ENCODE measurements at places on chromosomes 2 and 18. TPM values are rescaled to one million over a fixed set of nuclear protein-coding genes. Genes with fewer than 3 reads are reported as not detected.

DNA sequence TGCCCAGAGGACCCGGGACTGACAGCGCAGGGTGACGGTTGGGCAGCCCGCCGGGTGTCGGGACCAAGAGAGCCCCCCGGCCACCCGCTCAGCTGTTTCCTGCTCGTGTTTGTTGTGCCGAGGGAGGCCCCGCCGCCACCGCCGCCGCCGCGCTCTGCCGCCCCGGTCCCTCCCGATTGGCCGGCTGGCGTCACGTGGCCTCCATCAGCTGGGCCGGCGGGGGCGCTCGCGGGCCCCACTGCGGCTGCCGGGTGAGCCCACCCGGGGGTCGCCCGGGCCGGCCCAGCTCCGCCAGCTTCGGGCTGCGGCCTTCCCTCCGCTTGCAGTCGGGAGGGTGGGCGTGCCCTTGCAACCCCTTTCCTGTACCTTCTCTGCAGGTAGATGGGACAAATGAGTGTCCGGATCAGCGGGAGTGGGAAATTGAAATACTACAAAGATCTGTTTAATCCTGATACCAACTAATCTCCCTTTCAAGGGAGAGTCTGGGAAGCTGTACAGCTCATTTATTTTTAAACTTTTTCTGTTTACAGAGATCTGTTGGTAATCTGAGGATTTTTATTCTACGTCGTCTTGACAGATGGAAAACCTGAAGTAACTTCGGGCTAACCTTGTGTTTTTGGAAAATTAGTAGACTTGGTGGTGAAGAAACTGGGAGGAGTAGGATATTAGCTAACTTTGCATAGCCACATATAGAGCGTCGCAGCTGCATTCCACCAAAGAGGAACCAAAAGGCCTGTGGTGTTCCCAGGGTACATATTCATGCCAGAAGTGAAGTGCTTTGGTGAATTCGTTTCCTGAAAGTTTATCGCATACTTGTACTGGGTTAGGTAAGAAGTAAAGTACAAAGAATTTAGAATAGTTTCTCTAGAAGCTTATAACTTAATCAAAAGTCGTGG, 1.2 kb downstream of the YPEL5 start:
- H3K4me1 ChIP-seq: peaks cover 8% of the 10 kb centered on the region
- peak overlapping the region; percentile 85 for H3K27ac ChIP-seq
- H3K27me3 ChIP-seq: no peaks in the 10 kb centered on the region
- H3K36me3 ChIP-seq: peaks cover 9% of the 10 kb centered on the region
- peak; percentile 72 for DNase-seq
- H3K4me3 ChIP-seq: peak overlapping the region; percentile 98

DNA sequence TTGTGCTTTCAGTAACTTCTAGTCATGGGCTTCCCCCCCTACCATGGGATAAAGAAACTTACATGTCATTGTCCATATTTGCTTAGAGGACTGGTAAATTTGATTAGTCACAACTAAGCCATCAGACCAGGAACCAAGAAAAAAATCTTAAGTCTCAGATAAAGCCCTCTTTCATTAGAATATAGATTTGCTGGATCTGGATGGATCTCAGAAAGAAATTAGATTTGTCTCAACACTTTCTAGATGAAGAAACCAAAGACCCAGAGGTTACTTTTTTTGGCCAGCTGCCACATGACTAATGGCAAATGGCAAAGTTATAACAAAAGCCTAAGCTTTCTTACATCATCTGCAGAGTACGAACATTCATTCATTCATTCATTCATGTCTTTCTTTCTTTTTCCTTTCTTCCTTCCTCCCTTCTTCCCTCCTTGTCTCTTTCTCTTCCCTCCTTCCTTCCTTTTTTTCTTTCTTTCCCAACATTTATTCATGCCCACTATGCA, 60.2 kb downstream of the CDCA7 start:
- DNase-seq: no peak
- H3K4me1 ChIP-seq: no peaks in the 10 kb centered on the region
- no peak overlapping the region for H3K4me3 ChIP-seq
- peaks cover 6% of the 10 kb centered on the region for H3K27me3 ChIP-seq
- no peak overlapping the region for H3K27ac ChIP-seq

The PSMD1 gene
- 87.6 TPM for total RNA-seq

The POLE4 gene
- total RNA-seq: 44.4 TPM

- H3K36me3 ChIP-seq: no peaks in the 10 kb centered on the region
- H3K27ac ChIP-seq: no peak within 1 kb of the TSS
- H3K4me3 ChIP-seq: peak within 1 kb of the TSS; percentile 22
Measured at GRCh38 chr2:219572237-219573001, at the start of gene INHA. TSS of gene INHA (plus strand) at chr2:219572310. CDS start at chr2:219572375, 65 bp downstream.

GRCh38 chr2:41912776-41913175, 135.0 kb upstream of the PKDCC start:
- DNase-seq: no peak
- no peaks in the 10 kb centered on the region for H3K27me3 ChIP-seq
- H3K36me3 ChIP-seq: no peaks in the 10 kb centered on the region
- H3K4me1 ChIP-seq: peaks cover 5% of the 10 kb centered on the region
- H3K4me3 ChIP-seq: no peak overlapping the region

DNA sequence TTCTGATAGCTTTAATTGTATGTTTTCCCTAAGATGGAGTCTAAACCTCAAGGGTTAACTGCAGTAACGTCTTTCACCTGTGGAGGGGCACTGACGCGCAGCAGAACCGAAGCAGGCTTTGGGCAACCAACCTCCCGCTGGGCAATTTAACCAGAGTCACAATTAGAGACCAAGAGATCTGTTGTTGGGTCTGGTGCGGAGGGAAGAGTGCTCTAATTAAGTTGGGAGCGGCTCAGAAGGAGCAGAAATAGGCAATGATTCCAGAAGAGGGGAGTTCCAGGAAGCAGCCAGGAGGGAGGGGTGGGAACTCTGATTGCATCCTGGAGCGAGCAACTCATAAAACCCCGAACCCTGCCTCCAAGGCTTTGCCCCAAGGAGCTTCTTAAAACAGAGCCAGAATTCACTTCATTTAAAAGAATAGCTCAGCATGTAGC, 245.8 kb downstream of the PAX3 start:
- H3K27ac ChIP-seq: no peak overlapping the region
- no peak overlapping the region for H3K4me3 ChIP-seq
- no peak for DNase-seq
- no peaks in the 10 kb centered on the region for H3K4me1 ChIP-seq

Measured in thymus (tissue), 14 donors.